Activated CD4-positive, alpha-beta T cell treated with anti-CD3 and anti-CD28 coated beads, Interleukin-2, amount 50 U/mL, for 4 hours (primary cell): ENCODE measurements at places on chromosomes 6 and 20.

DNA sequence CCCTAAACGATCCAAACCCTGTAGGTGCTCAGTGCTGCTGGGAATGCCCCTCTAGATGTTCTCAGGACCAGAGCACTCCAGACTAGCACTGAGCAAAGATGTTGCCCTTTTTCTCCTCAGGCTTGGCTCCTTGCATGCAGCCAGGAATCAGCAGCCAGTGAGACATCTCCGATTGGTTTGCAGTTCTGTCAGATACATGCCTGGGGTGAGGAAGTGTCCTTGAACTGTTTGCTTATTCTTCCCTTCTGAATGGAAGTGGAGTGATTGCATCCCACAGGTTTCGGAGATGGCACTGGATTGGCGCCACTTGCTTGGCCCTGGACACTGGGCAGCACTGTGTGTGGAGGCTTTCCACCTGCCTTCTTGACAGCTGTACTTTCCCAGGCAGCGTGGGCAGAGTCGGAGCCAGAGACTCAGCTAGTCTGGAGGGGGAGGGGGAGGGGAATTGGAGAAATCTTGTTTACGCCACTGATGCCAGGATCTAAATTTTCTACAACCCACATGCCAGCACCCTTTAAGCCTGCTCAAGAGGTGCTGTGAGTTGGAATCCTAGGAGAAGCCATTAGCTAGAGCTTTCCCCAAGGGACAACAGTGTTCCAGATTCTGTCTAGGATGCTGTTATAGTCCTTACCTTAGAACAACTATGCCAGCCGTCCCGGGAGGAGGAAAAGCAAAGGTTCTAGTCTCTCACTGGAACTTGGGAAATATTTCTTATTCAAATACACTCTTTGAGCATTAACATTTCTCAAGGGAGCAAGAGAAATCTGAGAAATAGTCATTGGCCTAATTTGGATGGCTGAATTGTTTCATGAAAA, 49.2 kb upstream of the SASH1 start:
- DNase-seq: no peak

GRCh38 chr6:23228439-23229024, 659.2 kb downstream of the HDGFL1 start:
- no peak for DNase-seq

GRCh38 chr20:34750484-34750883, 46.3 kb downstream of the TP53INP2 start:
- DNase-seq: no peak

DNA sequence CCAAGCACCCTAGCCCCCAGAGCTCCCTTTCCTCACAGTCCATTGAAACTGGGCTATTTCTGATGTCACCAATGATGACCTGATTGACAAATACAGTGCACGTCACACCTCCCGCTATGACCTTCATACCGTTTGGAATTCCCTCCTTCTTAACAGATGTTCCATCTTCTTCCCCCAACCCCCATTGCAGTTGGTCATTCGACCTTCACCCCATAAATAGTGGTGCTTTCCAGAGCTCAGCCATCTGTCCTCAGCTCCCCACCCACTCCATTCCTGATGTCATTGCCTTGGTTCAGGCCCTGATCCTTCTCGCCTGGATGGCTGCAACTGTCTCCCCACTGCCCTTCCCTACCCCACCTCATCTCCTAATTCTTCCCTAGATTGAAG, 198.5 kb downstream of the SOD2 start:
- DNase-seq: no peak

- DNase-seq: no peak
These were observed 140.9 kb downstream of the EYS start for GRCh38 chr6:65566117-65566516.

- no peak for DNase-seq
These were observed 4.8 kb downstream of the BCAS1 start for GRCh38 chr20:54065601-54066038.
